ENCODE measurements at places on chromosomes 4 and X. TPM values are rescaled to one million over a fixed set of nuclear protein-coding genes. Genes with fewer than 3 reads are reported as not detected.

Gene AMOT
- total RNA-seq, result 35.1 TPM

Gene GLOD5
- total RNA-seq, result 0.94 TPM

Gene F8A1
- total RNA-seq, result 44.8 TPM

Gene PLAC8
- 10.3 TPM for total RNA-seq

Gene RADX
- total RNA-seq, result 4.7 TPM

Gene PTPN13
- 62.3 TPM for total RNA-seq

Gene GRIPAP1
- 52.8 TPM for total RNA-seq

Gene LPAR4
- total RNA-seq, result 0.16 TPM

Gene DGAT2L6
- total RNA-seq, result not detected

Gene SPANXN3
- not detected for total RNA-seq

DNA sequence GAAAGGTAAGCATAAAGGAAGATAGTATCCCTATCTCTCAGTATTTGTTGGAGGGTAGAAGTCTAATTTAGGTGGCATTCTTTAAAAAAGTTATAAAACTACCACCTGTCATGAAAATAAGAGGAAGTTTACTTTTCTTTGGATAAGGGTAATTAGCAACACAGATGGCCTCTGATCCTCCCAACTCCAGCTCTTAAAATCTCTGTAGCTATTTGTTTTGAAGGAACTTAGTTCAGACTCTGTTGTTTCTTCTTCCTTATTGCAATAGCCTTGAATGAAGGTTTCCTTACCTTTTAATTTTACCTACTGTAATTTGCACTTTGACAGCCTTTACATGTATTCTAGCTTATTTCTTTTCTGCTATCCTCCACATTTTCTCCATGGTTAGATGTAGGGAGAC lies 1261.3 kb downstream of the RAPGEF2 start:
- DNase-seq, result no peak

- DNase-seq, result no peak
Measured at GRCh38 chrX:115047181-115047580, 29.8 kb upstream of the IL13RA2 start.

GRCh38 chr4:76198411-76199237 lies 15.0 kb downstream of the SCARB2 start:
- peak; percentile 95 for DNase-seq

GRCh38 chrX:12891915-12892506 lies 14.4 kb upstream of the TLR8 start:
- DNase-seq, result no peak

DNA sequence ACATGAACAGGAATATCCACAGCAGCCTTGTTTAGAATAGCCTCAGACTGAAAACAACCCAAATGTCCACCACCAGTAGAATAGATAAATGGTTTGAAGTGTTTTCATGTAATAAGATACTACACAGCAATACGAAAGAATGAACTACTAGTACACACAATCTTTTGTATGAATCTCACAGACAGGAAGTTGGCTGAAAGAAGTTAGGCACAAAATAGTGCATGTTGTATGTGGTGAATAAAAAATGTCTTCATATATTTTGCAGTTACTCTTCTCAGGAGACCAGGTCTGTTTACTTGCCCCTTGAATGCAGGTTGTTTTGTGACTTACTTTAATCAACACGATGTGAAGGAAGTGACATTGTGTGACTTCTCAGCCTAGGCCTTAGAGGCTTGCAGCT lies 75.9 kb upstream of the LEF1 start:
- DNase-seq, result no peak

- DNase-seq, result peak; percentile 88
Measured at GRCh38 chrX:69179380-69179911, 14.2 kb upstream of the PJA1 start.

DNA sequence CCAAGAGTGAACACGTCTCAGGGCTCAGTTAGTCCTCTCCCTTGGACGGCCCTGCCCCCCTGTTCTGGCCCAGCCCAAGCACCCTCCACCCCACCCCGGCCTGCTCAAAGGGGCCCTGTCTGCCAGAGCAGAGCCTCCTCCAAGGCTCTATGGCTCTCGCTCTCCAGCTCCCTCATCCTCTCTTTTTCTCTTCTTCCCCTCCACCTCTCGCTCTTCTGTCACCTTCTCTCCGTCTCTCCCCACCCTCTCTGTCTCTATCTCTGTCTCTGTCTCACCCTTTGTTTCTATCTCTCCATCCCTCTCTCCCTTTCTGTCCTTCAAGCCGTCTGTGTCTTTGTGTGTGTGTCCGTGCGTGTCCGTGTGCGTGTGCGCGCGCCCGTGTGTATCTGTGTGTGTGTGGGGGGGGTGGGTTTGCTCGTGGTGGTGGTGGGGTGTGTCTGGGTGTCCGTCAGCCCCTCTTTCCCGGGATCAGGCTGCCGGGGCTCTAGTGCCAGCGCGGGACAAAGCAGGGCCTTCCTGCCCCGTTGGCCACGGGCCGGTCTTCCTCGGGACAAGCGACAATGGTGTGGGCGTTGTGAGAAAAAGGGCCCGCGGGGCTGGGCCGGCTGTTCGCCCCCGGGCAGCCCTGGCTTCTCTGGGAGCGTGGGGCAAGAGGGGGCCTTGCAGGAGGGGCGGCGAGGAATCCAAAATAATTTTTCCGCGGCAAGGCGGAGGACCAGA lies 8.7 kb downstream of the FRG2 start:
- DNase-seq, result peak; percentile 71

- DNase-seq, result no peak
Measured at GRCh38 chr4:4990329-4990728, 28.9 kb downstream of the CYTL1 start.

GRCh38 chr4:120821029-120821428 lies 101.5 kb downstream of the PRDM5 start:
- DNase-seq, result no peak

GRCh38 chrX:25084446-25084845 lies 68.7 kb upstream of the ARX start:
- DNase-seq, result no peak

GRCh38 chr4:536351-536972 lies 37.5 kb downstream of the PIGG start:
- no peak for DNase-seq

- DNase-seq, result no peak
Measured at GRCh38 chr4:38837849-38838248, 18.8 kb downstream of the TLR6 start.

GRCh38 chr4:8847764-8848163 lies 23.9 kb downstream of the HMX1 start:
- peak; percentile 53 for DNase-seq

- no peak for DNase-seq
Measured at GRCh38 chr4:132596186-132596585, 552.9 kb upstream of the PCDH10 start.

DNA sequence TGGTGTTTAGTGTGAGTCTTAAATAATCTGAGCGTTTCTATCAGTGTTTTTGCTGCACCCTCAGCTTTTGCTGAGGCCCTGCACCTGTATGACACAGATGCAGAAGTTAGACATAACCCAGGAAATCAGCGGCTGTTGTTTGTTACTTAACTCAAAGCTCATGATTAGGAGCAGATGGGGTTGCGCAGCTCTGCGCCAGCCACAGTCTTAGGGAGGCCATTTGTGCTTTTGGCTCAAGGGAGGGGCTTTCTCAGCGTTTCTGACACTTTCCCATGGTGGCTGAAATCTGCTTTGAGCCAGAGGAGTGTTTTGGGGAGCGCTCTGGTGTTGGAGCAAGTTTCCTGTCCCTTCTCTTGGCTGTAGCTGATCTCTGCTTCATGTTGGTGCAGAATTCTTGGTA lies 433.8 kb downstream of the NAF1 start:
- no peak for DNase-seq

GRCh38 chr4:98447648-98448047 lies 186.5 kb downstream of the RAP1GDS1 start:
- DNase-seq, result no peak

- no peak for DNase-seq
Measured at GRCh38 chr4:124753941-124754581, 41.5 kb upstream of the ANKRD50 start.

- peak; percentile 18 for DNase-seq
Measured at GRCh38 chr4:88054901-88055300, 47.5 kb downstream of the PKD2 start.

- peak; percentile 82 for DNase-seq
Measured at GRCh38 chr4:150722908-150723362, 141.0 kb downstream of the MAB21L2 start.

DNA sequence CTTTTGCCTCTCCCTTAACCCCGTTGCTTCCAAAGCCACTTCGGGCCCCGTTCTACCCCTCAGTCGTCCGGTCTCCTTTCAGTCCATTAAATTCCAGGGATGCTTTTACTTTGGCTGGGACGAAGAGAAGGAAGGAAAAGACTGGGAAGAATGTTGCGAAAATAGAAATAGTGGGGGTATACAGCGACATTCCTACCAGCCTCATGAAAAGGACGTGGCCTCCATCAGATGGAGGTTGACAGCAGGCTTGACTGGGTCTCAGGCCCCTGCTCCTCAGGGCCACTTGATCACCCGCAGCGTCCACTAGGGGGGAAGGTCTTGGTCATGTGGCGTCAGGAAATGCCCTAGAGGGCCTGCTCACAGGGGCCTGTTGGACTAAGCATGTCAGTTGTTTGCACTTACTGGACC lies 657 bp upstream of the ANKRD50 start:
- peak; percentile 91 for DNase-seq

DNA sequence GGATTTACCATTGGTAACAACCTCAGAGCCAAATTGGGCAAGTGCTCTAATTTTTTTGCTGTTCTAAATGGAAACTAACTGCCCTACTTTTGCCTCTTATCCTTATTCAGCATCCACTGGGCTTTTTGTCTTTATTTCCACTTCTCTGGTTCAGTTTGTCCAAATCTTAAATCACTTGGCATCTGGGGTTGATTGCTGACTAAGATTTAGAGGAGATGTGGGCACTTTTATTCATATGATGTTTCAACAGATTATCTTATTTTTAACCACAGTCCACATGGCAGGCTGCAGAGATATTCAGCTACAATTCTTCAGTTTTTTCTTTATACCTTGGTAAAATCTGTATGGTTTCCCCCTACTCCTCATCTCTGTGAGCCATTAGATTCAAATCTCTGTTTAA lies 1161.4 kb upstream of the PCDH7 start:
- no peak for DNase-seq

DNA sequence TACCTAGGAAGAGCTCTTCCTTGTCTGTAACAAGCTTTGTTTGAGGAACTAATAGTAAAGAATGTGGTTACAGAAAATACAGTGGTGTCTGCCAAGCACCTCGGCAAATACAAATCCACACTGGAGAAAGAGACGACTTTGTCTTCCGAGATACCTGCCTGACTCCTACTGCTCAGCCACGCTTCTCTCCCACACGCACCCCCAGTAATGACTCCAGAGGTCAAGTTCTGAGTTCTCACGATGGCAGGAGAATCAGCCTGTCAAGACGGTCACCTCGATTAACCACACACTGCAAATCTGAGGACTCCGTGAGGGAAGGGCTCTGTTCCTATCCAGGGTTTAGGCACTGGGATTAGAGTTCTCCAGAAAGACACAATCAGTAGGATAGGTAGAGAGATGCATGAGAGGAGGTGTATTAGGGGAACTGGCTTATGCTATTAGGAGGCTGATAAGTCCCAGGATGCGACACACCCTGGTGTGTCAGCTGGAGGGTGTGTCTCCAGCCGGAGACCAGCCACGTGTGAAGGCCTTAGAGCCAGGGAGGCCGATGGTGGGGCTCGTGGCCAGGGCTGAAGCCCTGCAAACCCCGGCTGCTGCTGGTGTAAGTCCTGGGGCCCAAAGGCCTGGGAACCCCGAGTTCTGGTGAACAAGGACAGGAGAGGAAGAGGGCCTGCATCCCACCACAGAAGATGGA lies 8.4 kb upstream of the TRIML2 start:
- DNase-seq, result no peak

DNA sequence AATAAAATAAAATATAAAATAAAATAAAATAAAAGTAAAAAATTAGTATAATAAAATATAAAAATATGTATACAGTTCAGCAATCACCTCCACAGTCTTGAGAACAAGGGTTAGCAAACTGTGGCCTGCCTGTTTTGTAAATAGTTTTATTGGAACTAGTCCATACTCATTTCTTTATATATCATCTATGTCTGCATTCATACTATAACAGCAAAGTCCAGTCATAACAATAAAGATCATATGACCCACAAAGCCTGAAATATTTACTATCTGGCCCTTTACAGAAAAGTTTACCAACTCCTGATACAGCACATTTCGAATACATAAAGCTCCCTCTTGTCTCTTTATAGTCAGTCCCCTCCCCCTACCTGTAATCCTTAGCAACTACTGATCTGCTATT lies 111.9 kb downstream of the SLC10A6 start:
- DNase-seq, result no peak

DNA sequence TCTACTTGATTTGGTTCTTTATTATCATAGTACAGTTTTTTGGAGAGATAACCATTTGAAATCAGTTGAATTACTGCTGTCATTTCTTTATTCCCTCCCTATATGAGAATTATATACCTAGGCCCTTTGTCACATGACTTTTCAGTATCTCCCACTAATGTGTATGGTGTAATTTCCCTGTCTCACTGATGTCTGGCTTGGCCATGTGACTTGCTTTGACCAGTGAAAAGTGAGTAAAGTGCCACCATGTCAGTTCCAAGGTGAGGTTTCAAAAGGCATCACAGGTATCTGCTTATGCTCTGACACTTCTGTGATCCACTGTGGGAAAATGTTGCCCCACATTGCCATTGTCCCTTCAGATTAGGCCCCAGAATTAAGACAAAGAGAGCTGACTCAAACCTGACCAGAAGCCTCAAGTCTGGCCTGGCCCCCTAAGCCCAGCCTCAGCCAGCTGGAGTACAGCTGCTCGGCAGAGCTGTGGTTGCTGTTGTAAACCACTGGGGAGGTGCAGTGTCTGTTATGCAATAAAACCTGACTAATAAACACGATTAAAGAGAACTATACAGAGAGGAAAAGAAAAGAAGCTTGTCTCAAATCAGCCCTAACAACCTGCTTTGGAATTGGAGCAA lies 27.5 kb downstream of the SETD7 start:
- peak; percentile 82 for DNase-seq

- no peak for DNase-seq
Measured at GRCh38 chr4:83112231-83112630, 2.3 kb downstream of the PLAC8 start.

DNA sequence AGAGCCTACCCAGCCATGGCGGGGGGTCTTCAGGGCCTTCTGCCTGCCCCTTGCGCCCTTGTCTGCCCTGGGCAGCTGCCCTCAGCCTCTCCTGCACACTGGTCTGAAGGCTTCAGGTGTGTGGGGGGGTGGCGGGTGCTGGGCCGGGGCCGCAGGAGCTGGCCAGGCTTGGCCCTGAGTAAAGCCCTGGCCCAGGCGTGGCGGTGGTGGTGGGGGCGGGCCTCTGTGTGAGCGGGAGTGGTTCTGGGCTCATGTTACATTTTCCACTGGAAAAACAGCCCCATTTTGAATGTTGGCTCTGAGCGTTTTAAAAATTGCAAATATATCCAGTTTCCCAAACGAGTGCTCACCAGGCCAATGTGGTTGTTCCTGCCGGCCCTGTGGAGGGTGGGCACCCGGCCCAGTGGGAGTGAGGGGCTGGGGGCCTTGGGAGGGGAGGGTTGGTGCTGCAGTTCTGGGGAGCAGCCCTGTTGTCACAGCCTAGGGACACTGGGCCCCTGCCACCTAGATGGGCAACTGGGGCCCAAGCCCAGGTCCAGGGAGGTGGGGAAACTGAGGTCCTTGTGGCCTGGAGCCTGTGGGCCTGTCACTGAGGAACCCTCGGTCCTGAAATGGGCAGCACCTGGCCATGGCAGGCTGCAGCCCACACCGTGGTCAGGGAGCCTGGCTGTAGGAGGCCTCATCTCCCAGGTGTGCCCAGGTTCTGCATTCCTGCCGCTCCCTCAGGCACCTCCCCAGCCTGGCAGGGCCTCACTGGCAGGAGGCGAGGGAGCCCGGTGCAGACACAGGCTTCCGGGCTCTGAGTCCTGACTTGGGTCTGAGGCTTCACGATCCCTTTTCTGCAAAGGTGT lies 28.3 kb downstream of the FGFRL1 start:
- DNase-seq, result peak; percentile 80

All from kidney (tissue), 22 donors.